WTC11 (cell line): ENCODE measurements at places on chromosomes 16 and 17.
A peak's percentile ranks its signal among the peaks of the same experiment; 100 is the strongest.

DNA sequence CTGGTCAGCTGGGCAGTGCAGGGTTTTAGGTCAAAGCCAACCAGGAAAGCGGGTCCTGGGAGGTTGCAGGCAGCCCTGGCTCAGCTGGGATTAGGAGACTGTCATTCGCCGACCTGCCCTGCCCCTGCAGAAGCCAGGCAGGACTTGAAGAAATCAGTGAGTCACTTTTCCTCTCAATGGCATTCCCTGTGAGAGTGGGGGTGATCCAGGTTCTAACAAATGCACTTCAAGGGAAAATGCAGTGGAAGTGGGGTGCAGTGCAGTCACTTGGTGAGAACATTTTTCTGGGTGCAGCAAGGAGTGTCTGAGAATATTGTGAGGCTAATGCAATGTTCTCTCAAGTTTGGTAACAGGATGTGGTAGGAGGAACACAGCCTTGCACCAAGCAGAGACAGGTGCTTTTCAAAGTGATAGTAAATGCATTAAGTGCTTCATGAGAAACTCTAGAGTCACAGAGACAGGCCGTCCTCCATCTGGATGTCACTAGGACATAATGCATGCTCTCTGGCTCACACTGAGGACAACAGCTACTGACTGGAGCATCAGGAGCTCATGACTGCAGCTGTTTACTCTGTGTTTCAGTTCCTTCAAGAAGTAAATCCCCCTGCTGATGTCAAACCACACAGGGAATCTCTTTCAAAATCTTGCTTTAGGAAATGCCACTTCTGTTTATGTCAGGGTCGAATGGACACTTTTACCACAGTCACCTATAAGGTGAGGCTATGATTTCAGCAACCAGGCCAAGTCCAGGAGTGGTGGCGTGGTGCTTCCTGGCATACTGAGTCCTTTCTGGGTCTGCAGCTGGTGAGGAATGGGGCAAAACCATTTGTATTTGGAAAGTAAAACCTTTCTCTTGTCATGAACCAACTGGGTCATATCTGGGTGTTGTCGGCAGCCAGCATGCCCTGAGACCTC is 16.7 kb downstream of the CDK5R1 start:
- no peak for DNase-seq

DNA sequence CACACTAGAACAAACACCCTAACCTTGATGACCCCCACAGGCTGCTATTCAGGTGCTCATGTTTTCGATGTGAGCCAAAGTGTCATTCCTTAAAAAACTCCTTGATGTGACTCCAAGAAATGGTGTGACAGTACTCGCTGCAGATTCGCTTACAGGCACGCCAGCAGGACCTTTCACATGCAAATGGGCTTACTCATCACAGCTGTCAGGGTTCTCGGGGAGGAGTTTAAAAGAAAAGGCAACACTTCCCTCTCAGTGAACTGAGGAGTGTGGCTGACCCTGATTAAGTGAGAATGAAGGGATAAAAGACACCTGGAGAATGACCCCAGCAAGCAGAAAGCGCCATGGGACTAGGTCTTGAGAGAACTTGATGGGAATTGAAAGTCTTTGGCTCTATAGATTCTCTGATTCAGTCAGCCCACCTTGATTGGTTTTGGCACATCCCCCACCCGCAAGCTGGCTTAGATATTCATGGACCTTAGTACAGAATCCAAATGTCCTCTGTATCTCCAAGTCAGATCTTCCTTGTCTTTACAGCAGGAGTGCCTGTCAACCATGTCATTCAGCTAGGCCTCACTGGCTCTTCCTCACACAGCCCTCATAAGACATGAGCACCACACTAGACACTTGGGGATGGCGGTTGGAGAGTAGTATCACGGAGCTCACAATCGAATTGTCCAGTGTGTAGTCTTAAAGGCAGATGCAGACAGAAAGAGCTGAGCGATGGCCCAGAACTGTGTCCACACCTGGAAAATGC is 82.6 kb downstream of the HIC1 start:
- DNase-seq: peak; percentile 60

- no peak for DNase-seq
Measured at GRCh38 chr16:89360760-89361435, 129.5 kb downstream of the ANKRD11 start.

GRCh38 chr16:89323120-89323960 is 105.8 kb downstream of the ZNF778 start:
- DNase-seq: no peak

DNA sequence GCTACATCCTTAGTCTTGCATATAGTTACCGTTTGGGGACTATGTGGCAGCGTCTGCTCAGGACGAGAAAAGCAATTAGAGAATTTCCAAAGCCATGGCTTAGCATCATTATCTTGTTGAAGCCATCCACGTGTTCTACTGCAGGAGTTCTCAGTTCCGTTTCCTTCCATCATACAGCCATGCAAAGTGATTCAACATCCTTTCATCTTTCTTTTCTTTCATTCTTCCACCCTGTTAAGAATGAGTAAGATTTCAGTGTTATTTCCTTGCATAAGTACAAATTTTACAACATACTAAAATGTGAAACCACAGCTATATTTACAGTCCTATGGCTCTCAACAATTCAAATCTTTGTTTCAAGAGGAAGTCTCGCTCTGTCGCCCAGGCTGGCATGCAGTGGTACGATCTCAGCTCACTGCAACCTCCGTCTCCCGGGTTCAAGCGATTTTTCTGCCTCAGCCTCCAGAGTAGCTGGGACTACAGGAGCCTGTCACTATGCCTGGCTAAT is 3.8 kb downstream of the MARF1 start:
- no peak for DNase-seq

GRCh38 chr16:86012221-86012620 is 113.3 kb downstream of the IRF8 start:
- DNase-seq: no peak

GRCh38 chr16:13708347-13709120 is 211.4 kb upstream of the ERCC4 start:
- DNase-seq: no peak

DNA sequence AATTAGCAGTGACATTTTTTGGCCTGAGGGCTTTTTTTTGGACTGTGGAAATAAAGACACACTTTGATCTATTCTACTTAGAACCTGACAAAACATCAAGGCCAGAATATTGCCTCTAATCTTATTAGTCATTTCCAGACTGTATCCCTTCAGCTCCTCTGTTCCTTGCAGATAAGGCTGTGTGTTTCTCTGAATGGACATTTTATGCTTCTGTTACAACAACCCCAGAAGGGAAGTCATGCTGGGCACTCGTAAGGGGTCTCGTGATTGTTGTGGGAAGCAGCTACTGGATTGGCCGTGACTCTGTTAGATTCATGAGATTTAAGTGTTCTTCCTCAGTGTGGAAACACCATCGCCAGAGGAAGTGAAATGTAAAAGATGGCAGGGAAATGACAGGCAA is 31.6 kb upstream of the HS3ST2 start:
- DNase-seq: no peak

GRCh38 chr17:82461827-82462524 is 3.4 kb downstream of the NARF start:
- no peak for DNase-seq

- DNase-seq: no peak
Measured at GRCh38 chr16:17802571-17802970, 331.8 kb upstream of the XYLT1 start.

DNA sequence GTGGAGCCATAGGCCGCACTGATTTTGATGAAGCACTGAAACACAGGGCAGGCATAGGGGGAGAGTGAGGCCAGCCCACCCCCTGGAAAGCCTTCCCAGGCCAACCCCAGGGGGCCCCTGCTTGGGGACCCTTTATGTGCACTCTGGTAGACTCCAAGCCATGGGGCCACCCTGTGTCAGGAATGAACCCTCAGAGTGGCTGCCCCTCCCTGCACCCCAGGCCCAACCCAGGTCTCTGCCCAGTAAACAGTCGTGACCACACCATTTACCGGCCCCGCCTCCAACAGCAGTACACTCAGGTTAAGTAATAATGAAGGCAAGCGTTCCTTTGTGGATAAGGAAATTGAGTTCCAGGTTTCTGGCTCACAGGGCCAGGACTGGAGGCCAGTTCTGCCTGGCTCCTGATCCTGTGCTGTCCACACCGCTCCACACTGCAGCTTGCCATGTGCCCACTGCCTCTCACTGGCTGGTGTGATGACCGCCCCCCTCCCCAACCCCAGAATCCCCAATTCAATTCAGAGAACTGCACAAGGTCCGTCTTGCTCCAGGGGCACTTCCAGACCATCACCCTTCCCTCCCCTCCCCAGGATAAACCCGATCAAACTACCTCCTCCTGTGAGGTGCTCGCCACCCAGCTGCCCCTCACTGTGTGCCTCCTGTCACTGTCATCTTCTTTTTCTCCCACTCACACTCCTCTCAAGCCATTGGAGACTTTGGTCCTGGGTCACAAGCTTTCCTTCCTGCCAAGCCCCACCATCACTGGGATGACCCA is 13.6 kb downstream of the PIMREG start:
- no peak for DNase-seq

GRCh38 chr16:79168321-79168720 is 432.2 kb downstream of the MAF start:
- DNase-seq: no peak

DNA sequence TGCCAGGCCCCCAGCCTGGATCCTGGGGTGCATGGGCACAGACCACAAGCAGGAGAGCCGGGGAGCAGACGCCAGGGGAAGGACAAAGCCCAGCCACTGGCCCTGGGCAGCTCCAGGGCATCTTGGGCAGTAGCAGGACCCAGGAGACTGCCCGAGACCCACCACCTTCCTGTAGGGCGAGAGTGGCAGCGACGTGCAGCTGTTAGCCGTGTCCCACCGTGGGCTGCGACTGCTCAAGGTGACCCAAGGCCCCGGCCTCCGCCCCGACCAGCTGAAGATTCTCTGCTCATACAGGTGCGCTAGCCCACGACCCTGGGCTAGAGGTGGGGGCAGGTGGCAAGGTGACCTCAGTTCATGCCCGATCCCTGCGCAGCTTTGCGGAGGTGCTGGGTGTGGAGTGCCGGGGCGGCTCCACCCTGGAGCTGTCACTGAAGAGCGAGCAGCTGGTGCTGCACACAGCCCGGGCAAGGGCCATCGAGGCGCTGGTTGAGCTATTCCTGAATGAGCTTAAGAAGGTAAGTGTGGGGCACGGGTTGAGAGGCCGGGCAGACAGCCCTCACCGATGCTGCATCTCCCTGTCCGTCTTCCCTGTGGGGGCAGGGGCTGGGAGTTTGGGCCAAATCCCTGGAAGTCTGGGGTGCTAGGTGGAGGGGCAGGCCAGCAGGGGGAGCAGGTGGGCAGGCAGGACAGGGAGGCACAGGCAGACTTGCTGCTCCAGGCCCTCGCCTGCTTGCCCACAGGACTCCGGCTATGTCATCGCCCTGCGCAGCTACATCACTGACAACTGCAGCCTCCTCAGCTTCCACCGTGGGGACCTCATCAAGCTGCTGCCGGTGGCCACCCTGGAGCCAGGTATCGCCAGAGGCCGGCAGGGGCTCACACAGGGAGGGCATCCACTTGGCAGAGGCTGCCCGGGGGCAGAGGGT is 13.5 kb upstream of the SMIM5 start:
- DNase-seq: peak; percentile 88

- DNase-seq: no peak
Measured at GRCh38 chr16:56877486-56878182, 12.6 kb downstream of the SLC12A3 start.

- no peak for DNase-seq
Measured at GRCh38 chr16:30185683-30186421, 2.5 kb downstream of the CORO1A start.

DNA sequence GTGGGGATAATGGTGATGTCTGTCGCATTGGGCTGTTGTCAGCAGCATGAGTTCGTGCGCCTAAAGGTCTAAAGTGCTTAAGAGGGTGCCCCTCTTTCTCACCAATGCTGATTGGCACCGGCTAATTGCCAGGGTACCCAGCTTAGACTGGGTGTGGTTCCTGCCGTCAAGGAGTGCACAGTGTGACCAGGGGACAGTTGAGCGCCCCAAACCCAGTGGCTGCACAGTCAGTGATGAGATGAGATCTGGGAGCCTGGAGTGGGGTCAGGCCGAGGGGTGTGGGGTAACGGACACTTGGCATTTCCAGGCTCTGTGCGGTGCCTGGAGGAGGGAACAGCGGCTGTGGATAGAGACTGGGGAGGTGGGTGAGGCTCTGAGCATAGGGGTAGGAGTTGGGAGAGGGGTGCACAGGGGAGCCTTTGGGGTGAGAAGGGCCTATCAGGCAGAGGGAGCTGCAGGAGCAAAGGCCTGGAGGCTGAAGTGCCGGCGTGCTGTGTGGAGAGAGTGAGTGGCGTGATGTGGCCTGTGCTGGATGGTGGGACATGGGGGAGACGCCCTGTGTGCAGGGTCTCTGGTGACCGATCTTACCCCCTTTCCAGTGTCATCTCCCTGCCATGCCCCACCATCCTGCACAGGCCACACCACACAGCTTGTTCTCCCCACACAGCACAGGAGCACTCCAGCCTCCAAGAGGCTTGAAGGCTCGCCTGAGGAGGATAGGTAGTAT is 58.3 kb downstream of the SNX20 start:
- no peak for DNase-seq

DNA sequence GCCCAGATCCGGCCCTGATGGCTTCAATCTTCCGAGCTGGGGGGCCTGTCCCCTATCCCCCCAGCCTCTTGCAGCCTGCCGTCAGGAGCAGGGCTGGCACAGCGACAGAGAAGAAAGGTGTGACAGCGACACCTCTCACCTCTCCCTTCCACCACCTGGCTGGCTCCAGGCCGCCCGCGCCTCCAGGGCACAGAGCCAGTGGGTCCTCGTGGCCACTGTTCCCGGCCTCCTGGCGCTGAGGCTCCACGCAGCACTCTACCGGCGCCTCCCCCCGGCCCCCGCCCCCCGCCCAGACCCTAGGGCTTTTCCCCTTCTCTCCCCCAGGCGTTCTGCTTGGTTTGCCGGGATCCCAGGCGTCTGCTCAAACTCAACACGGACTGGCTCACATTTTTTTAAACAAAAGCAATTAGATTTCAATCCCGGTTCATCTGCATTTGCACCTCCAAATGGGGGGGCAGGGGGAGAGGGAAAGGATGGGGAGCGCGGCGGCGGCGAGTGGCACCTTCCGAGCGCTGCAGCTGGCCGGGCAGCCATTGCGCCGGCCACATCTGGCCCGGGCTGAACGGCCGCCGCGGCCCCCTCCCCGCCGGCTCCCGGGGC is 12.8 kb upstream of the CBX8 start:
- no peak for DNase-seq

- DNase-seq: no peak
Measured at GRCh38 chr16:89973654-89974335, 25.2 kb downstream of the DEF8 start.

DNA sequence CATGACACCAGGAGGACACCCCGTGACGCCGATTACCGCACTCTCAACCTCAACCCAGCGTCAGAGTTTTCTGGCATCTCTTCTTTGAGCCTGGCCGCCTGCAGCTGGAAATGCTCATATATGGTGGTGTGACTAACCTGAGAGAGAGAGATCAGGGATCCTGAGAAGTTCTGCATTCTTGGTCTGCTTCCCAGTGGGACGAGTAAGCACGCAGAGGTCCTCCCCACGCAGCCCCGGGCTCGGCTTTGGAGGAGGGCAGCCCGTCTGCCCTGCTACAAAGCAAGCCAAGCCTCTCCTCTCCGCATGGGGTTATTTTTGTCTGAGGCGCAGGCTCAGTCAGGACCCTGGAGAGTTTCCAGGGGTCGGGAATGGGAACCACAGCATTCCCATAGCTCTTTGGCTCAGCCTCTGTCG is 16.5 kb downstream of the CRISPLD2 start:
- peak; percentile 60 for DNase-seq
